ENCODE measurements at places on chromosomes 3 and 15.

GRCh38 chr15:99438691-99439523 is 126.9 kb upstream of the MEF2A start:
- DNase-seq, result peak; percentile 47

DNA sequence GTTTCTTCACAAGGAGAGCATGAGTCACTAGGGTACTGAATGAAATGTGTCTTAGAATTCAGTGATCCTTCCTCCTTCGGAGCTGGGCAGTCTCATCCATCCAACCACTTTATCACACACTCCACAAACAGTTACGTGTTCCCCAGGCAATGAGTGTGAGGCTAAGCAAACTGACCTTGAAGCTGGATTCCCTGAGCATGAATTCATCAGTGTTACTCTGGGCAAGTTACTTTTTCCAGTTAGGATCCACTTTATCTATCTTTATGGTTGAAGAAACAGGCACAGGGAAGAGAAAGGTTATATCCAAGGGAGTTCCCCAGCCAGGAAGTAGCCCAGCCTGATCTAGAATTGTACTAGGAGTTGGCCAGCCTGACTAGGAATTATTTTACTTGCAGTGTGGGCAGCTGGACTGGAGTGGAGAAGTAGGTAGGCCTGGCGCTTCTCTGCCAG is 17.1 kb upstream of the GCNT3 start:
- no peak for DNase-seq

GRCh38 chr15:52180851-52181450 is 10.2 kb downstream of the GNB5 start:
- DNase-seq, result no peak

GRCh38 chr3:14318646-14319045 is 83.8 kb upstream of the SLC6A6 start:
- no peak for DNase-seq

DNA sequence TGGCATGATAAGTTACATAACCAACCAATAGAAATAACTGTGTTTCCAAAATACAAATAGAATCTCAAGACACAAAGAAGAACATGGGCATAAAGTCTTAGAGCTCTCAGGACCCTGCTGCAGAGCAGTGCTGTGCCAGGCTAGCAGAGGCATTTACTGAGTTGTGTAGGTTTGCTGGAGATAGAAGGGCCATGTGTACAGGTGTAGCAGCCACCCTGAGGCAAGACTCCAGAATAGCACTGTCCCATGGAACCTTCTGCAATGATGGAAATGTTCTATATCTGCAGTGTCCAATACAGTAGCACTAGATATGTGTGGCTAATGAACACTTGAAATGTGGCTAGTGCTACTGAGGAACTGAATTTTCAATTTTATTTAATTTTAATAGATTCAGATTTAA is 267.0 kb upstream of the UMPS start:
- DNase-seq, result no peak

DNA sequence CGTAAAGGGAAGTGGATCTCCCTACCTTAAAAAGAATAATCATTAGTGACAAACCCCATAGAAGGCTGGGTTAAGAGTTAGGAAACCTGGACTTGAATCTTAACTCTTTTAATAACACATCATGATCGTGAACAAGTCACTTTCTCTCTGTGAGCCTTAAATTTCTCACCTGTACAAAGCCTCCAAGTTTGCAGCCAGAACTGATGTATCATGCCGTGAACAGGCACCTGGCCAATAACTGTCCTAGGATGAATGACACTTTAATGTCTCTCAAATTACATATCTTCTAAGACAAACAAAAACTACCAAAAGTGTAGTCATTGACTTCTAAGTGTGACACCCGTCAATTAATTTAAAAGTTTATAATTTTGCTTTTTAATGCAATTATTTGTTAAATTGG is 3.9 kb downstream of the UPK1B start:
- no peak for DNase-seq

- no peak for DNase-seq
Measured at GRCh38 chr3:156902916-156903315, 76.8 kb downstream of the LEKR1 start.

GRCh38 chr15:90234096-90234988 is at the start of gene GDPGP1:
Gene GDPGP1, plus strand, starts transcription at chr15:90234209. Its CDS starts 6,700 bp downstream, at chr15:90240909.
- DNase-seq, result no peak

GRCh38 chr3:89923921-89924610 is 816.6 kb downstream of the EPHA3 start:
- DNase-seq, result no peak

- DNase-seq, result peak; percentile 84
Measured at GRCh38 chr3:194058189-194058571, 77.8 kb upstream of the HES1 start.

DNA sequence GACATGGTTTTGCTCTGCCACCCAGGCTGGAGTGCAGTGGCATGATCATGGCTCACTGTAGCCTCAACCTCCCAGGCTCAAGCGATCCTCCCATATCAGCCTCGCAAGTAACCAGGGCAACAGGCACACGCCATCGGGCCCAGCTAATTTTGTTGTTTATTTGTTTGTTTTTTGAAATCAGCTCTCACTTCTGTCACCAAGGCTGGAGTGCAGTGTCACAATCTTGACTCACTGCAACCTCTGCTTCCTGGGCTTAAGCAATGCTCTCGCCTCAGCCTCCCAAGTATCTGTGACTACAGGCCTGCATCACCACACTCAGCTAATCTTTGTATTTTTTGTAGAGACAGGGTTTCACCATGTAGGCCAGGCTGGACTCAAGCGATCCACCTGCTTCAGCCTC is 26.3 kb upstream of the PLCH1 start:
- no peak for DNase-seq

DNA sequence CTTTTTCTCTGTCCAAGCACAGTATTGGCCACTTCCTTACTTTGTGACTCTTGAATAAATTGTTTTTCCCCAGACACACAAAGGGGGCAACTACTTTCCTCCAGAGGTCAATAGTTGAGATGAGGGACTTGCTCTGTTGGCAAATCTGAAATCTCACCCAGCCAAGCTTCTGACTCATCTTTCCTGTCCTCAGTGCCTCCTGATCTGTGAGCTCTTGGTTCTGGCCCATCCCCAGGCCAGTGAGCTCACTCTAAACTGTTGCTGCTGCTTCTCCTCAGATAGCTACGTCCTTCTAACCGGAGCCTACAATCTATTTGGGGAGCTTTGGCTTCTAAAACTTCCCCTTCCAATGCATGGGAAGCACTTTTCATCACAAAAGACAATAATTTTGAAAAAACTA is 50.0 kb upstream of the NMD3 start:
- no peak for DNase-seq

DNA sequence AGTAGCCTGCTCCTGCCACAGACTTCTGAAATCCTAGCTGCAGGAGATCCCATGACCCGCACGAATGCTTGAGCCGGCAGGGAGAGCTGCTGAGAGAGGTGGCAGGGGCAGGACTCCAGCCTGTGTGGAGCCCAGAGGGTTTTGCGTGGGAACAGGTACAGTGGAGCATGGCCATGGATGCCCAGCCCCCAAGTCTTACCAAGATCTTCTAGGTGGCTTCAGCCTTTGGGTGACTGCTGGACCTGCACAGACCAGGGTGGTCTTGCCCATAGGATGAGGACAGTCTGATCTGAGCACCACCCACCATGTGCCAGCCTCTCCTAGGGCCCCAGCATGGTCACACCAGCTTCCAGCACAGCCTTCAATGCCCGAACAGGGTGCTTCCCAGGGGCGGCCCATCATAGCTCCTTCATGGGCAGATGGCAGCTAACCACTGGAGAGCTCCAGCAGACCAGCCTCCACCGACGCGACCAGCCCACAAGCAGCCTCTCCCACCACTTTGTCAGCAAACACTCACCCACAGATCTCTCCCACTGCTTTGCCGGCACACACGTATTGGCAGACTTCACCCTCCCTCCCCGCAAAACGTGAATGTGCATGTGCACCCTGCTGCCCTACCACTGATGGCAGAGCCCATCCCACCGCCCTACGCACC is 56.0 kb downstream of the ADAMTS17 start:
- DNase-seq, result no peak

DNA sequence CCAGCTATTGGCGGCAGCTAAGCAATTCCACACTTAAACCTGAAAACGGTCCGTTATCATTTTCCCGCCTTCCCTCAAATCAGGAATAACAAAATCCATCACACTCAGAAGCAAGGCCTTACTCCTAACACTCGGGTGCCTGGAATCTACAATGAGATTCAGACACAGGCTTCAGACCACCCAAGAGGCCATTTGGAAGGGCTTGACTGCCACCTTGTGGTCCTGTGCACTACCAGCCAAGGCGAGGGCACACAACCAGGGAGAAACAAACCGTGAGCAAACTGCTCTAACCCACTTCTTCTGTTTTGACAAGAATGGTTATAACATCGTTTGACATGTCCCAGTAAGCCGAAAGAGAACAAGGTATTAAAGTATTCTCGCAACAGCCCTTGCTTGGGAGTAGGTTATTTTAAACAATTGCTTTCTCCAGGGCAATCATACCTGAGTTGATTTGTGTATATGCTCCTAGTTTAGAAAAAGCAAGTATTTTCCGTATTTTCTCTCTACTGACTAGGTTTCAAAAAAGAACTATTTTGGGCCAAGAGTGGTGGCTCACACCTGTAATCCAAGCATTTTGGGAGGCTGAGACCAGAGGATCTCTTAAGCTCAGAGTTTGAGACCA is 40.1 kb upstream of the TAFA4 start:
- DNase-seq, result peak; percentile 61

GRCh38 chr15:57323806-57324589 is 52.3 kb upstream of the CGNL1 start:
- DNase-seq, result no peak

- no peak for DNase-seq
Measured at GRCh38 chr3:177742273-177742672, 545.0 kb upstream of the TBL1XR1 start.

DNA sequence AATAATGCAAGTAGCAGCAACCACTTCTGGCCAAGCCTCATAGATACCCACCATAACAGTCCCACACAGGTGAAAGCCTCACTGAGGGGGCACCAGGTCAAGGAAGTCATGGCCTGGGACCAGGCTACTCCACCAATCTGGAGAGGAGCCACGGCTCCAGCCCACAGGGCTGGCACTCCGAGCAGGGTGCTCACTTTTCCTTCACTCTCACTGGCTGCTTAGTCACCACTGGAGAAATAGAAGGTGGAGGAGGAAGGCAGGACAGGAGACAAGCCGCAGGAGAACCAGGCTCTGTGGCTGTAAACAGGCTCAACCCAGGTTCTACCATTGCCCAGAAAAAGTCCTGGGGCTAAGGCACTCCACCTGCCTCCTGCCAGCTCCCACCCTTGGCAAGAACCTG is 1.2 kb downstream of the USP19 start:
- DNase-seq, result no peak

DNA sequence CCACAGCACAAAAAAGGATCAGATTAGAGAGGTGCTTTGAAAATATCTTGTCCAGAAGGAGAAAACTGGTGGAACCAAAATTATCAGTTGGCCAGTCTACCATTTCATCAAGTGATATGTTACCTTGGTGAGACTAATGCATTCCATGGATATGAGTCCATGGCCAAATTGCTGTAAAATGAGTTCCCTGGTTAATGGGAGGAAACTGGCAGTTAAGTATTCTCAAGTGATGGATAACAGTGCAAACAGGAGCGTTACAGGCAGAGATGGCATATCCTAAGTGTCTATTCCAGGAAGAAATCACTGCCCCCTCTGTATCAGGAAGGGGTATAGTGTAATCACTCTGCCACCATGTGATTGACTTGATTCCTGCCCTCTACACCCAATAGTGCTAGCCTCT is 34.0 kb downstream of the MYRIP start:
- no peak for DNase-seq

DNA sequence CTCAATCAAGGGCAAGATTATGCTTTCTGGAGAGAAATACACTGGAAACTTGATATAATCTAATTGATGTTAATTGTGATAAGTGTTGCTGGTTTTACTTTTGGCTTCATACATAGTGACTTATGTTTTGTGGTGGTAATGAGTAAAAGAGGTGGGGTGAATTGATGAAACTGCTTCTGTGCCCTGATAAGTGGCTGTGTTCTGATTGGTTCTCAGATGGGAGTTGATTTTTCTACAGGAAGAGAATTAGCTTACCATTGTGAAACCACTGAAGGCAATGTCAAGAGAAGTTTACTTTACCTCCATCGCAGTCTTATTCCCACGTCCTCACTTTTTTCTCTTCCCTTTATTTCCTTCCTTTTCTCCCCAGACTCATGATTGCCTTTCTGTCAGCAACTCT is 23.8 kb downstream of the TMEM45A start:
- DNase-seq, result no peak

GRCh38 chr3:10192953-10193691 is 28.4 kb downstream of the IRAK2 start:
- no peak for DNase-seq

GRCh38 chr15:53811530-53811929 is 52.1 kb upstream of the WDR72 start:
- DNase-seq, result no peak

DNA sequence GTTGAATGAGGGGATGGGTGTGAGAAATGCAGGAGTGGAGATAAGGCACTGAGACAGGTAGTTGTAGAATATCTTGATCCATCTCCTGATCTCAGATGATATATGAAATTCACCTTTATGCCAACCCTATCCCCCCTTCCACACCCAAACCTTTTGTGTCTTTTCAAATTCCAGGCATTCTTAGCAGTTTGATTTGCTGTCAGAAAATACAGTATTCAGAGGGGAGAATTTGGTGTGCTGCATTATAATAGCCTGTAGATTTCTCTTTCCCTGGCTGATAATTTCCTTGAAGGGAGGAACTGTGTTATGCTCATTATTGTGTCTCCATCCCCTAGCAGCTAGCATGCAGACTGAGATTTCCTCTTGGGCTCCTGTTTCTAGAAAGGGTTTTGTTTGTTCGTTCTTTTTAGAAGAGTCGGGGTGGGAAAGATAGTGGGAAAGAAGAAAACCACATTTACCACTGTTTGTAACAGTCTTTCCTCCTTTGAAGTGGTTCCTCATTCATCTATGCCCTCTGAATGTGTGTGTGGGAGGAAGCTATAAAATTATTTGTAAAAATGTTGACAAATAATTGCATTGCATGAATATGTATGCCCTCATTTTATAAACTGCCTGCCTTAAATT is 373.4 kb downstream of the DIPK2A start:
- DNase-seq, result no peak

- DNase-seq, result no peak
Measured at GRCh38 chr3:152405915-152406802, 137.4 kb downstream of the MBNL1 start.

DNA sequence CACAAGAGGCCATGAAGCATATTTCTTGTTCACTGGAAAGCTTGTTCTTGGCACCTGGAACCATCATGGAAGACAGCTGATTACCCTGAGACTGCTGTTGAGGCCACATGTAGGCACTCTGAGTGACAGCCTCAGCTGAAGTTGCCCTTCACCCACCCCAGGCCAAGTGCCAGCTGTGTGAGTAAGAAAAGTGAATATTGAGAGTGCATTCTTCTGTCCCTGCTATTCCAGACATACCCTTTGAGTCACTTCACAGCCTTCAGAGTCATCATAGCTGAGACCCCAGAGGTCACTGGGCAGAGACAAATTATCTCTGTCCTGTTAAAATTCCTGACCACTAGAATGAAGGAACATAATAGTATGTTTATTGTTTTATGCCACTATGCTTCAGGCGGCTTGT is 79.6 kb downstream of the NFKBIZ start:
- peak; percentile 48 for DNase-seq

GRCh38 chr3:157063926-157064325 is 96.0 kb downstream of the CCNL1 start:
- DNase-seq, result no peak

- DNase-seq, result peak; percentile 21
Measured at GRCh38 chr3:127748754-127749327, 73.5 kb downstream of the MGLL start.
